NCI-H1417 treated with DMSO at 0.1 percent for 48 hours (cell line): ENCODE measurements at places on chromosomes 13 and 19.
A peak's percentile ranks its signal among the peaks of the same experiment; 100 is the strongest.

- DNase-seq: no peak
Observed at GRCh38 chr19:6069268-6069791, 41.0 kb downstream of the RFX2 start.

DNA sequence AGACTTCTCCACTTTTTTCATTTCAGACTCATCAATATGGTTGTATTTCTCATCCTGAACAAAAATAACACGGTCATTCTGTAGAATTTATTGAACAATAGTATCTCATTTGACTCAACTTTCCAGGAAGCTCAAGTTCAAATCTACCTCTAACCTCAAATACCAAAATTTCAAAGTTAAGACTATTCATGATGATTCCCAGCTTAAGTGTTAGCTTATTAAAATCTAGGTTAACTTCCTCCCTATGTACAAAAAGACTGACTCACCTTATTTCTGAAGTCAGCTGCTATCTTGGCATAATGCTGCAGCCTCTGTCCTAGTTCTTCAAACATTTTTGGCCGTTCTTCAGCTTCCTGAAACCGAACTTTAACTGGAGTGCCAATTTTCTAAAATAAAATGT lies 23.2 kb downstream of the HSPH1 start:
- DNase-seq: no peak

- no peak for DNase-seq
Observed at GRCh38 chr13:24267274-24267673, 42.1 kb upstream of the C1QTNF9 start.

- DNase-seq: no peak
Observed at GRCh38 chr13:83538636-83539035, 343.6 kb downstream of the SLITRK1 start.

GRCh38 chr13:46852168-46852567 lies 44.7 kb downstream of the HTR2A start:
- DNase-seq: no peak

GRCh38 chr19:12481781-12482508 lies 2.7 kb downstream of the ZNF709 start:
- DNase-seq: no peak

- DNase-seq: no peak
Observed at GRCh38 chr19:7701654-7702457, at the start of gene FCER2. Gene FCER2, minus strand, starts transcription at chr19:7702131. Its CDS starts 2,371 bp downstream, at chr19:7699760.

DNA sequence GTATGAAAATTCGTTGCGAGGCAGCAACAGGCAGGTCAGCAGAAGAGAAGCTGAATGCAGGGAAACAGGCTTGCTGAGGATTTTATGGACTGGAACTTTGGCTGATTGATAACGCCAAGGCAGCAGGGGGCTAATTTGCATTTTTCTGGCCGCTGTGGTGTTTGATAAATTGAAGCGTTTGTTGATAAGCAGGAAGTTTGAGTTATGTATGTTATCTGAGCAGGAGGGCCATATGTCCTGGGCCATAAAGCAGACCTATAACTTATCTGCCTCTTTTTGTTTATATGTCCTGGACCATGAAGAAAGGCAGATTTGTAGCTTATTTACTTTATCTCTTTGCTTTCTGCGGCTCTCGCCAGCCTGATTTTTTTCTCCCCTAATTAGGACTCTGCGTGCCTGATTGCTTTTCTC lies 65.9 kb downstream of the ZNF627 start:
- DNase-seq: no peak

DNA sequence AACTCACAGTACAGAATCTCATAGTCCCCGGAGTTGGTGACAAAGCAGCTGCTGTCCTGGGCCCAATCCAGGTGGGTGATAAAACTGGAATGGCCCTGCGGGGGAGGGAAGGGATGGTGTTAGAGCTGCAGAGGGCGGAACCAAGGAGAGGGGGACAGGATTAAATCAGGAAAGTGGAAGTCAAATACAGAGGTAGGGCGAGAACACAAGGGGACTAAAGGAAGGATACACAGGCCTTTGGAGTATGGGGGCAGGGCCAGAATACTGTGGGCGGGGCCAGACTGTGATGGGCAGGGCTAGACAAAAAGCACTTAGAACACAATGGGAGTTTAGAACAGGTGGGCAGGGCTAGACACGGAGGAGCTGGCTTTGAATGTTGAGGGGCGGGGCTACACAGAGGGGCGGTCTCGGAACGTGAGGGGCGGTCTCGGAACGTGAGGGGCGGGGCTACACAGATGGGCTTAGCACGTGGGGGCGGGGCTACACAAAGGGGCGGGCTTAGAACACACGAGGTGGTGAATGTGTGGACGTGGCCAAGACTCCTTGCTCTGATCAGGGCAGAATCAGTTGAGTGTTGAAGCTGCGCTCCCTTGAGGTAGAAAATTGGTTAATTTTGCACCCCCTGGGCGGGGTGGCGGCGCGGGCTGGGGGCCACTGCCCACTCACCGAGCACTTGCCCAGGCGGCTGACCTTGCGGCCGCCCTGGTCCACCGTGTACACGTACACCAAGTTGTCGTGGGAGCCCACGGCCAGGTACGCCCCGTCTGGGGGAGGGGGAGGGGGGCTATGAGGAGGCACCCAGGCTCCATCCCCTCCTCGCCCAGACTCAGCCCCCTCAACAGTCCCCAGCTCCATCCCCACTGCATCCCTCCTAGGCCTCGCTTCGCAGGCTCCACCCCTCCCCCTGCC lies 14.0 kb upstream of the GPR4 start:
- no peak for DNase-seq

- DNase-seq: no peak
Observed at GRCh38 chr19:38691938-38692457, 44.5 kb downstream of the ACTN4 start.

GRCh38 chr19:45153339-45154063 lies 7.3 kb downstream of the NKPD1 start:
- DNase-seq: peak; percentile 34

GRCh38 chr13:44800626-44801025 lies 188.6 kb downstream of the NUFIP1 start:
- DNase-seq: no peak

DNA sequence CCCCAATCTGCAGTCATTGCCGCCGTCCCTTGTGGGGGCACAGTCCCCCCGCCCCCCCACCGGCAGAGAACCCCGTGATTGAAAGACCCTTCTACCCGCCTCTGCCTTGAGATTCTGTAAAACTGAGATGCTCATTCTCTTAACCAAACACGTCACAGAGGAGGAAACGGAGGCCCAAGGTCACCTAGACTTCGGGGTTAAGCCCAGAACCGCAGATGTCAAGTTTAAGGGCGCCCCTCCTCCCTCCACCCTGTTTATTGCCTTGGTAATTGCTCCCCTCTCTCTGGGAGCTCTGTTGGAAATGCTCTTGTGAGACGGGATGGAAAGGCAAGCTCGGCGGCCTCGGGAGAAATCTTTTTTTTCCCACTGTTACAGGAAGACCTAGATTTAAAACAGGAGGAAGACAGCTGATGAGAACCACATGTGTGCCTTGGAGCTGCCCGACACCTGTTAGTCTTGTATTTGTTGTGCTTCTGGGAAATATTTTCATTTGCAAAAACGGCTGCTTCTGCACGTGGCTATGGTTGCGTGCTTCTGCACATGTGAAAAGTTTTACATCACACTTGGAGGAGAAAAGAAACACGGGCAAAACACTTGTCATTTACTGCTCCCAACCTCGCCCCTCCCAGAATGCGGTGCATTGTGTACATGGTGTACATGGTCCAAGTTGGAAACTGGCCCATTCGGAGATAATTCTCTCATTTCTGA lies 1.1 kb upstream of the MED26 start:
- no peak for DNase-seq

DNA sequence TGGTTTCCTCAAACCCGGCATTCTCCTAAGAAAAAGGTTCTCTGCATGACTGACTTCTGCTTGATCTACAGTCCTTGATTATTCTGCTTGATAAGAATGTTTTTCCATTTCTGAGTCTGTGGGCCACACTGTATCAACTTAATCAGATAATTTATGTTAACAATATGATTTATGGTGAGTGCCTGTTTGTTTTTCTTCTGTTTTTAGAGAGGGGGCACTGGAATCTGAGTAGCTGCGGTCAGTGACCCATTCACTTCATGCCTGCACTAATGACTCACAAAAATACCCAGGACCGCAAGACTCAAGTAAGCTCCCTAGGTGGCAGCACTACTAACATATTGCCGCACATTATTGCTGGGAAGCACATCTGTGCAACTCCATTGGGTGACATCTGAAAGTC lies 542.3 kb upstream of the ATXN8OS start:
- DNase-seq: no peak

DNA sequence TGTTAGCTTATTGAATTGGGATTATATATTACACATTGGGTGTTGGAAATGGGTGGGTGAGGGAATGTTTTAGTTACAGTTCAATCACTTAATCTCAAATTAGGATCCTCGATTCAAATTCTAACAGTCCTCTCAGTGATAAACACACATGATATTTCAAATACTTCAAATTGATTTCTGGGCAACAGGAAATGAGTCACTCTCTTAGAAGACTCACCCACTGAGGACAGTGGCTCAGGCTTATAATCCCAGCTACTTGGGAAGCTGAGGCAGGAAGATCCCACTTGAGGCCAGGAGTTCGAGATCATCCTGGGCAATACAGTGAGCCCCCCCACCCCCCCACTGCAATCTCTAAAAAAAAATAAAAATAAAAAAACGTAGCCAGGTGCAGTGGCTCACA lies 435.3 kb downstream of the KLF12 start:
- no peak for DNase-seq

GRCh38 chr13:71524245-71524612 lies 342.8 kb downstream of the DACH1 start:
- no peak for DNase-seq

DNA sequence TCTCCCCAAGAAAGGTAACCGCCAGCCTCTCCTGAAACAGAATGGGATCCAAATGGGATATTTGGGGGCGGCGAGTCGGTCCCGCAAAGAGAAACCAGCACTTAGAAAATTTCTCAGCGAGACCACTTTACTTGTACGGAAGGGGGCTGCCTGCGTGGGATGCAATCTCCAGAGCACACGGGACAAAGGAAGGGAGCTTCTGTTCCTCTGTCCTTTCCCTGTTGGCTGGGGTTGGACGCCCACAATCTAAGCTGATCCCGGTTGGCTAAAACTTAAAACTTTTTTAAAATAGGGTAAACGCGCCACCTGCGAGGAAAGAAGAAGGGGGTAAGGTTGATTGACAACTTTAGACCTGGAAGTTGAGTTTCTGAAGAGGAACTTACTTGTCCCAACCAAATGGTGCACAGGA lies 826 bp upstream of the BSG start:
- DNase-seq: no peak

DNA sequence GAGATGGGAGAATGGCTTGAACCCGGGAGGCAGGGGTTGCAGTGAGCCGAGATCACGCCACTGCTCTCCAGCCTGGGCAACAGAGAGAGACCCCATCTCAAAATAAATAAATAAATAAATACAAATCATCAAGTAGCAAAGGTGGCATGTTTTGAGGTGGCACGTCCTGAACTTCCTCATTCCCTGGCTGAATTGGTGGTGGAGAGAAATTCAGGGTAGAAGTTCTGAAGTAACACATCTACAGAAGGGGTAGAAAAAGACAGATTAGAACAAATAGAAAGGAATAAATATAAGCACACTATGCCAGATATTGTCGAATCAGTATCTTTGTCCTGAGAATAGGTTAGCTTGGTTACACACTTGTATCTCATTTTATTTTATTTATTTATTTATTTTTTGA lies 6.3 kb downstream of the IFI30 start:
- no peak for DNase-seq

- DNase-seq: no peak
Observed at GRCh38 chr19:13033819-13034611, 38.7 kb downstream of the NFIX start.

DNA sequence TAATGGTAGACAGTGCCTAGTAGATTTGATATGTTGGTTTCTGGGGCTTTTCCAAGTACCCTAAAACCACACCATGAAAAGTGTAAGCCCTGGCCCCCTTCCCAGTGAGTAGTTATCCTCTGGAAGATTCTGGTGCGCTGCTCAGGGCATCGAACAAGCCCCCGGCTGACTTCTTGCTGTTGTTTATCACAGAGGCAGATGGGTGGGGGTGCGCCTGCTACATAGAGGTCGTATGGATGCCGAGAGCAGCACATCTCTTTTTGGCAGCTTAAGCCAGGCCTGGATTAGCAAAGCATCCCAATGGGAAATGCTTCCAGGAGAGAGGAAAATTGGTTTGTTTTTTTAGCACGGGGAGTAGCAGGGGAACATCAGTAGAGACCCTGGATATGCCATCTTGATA lies 26.3 kb upstream of the SPATA13 start:
- no peak for DNase-seq

- no peak for DNase-seq
Observed at GRCh38 chr19:31166206-31166605, 183.0 kb downstream of the TSHZ3 start.

GRCh38 chr19:1636325-1637236 lies 15.8 kb downstream of the TCF3 start:
- DNase-seq: no peak
